GM06990 (cell line): ENCODE measurements at places on chromosomes 1 and 21.
A peak's percentile ranks its signal among the peaks of the same experiment; 100 is the strongest.

GRCh38 chr1:10407201-10407600 lies 8.3 kb downstream of the PGD start:
- no peak for DNase-seq

DNA sequence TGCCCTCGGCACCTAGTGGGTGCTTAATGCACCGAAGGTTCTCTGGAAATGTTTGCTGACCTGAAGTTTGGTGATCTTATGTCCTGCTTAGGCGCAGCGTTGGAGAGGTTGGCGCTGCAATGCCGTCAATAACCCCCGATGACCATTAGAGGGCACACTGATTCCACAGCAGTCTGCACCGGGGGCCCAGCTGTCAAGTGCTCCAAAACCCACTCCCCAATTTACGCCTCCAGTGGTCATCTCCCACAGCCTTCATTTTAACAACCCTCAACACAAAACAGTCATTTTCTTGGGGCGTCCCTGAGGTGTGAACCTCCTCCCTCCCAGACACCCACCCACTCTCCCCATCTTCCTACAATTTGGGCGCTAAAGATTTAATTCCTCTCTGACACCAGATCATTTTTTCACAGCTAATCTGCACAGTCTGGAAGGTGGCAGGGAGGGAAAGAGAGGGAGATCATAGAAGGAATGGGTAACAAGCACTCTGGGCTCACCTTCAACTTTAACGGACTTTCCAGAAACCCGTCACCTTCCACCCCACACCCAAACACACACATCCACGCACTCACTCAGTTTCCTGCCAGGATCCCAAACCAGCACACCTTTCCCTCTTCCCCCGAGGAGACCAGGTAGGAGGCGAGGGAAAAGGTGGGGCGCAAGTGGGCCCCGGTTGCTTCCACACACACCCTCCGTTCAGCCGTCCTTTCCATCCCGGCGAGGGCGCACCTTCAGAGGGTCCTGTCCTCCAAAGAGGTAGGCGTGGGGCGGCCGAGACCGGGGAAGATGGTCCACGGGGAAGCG lies 570 bp upstream of the NPR1 start:
- no peak for DNase-seq

GRCh38 chr21:45998871-45999580 lies 17.5 kb downstream of the COL6A1 start:
- no peak for DNase-seq

DNA sequence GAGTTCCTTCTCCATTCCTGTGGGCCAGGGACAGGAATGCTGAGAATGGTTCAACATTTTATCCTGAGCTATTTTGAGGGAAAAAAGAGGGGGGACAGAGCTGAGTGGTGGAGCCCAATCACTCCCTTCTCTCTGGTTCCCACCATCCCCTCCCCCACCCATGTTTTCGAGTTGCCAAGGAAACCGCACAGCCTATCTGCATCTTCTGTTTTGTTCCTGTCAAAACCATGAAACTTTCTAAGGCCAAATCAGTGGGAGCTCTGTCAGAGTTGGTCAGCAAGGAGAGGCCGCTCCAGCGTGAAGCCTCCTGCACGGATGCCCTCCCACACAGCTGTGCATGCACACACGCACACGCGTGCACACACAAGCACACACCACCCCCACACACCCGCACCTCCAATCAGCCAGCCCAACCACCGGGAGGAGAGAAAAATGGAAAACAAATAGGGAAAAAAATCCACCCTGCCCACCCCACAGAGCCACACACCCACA lies 54.5 kb upstream of the ATP2B4 start:
- DNase-seq: no peak

GRCh38 chr1:3277011-3277471 lies 177.4 kb upstream of the ARHGEF16 start:
- no peak for DNase-seq

DNA sequence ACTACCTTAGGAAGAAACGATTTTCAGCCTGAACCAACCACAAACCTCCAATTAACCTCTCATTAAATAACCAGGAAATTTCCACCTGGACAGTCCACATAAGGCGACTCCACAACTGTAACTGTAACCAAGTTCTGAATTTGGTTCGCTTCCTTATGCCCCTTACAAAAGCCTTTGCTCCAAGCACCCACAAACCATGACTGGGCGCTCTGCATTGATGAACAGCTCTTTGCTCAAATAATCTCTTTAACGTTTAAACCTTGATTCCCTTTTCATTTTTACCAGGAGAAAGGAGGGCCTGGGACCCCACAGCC lies 38.2 kb upstream of the ZNF124 start:
- no peak for DNase-seq

DNA sequence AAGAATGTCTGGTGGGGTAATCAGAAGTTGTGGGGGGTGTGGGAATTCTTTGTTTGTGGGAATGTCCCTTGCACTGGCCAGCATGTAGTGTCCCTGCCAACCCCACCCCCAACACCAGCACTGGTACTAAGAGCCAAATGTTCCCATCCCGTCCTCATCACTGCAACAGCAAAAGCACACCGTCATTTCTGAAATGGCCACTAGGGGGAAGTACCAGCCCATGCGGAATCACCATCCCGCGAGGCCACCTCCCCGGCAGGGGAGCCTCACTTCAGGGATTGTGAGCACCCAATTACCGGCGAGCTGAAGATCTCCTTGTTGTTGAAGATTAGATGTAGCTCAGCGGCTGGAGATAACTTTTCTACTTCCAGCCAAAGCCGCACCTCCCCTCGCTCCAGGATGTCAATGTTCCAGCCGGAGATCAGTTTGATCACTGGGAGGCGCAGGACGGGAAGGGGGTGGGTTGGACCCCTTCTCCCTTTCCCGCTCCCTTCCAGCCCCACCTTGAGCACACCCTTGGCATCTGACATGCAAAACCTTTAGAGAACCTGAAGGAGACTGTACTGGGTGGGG lies 41.0 kb downstream of the MYOM3 start:
- peak; percentile 53 for DNase-seq

DNA sequence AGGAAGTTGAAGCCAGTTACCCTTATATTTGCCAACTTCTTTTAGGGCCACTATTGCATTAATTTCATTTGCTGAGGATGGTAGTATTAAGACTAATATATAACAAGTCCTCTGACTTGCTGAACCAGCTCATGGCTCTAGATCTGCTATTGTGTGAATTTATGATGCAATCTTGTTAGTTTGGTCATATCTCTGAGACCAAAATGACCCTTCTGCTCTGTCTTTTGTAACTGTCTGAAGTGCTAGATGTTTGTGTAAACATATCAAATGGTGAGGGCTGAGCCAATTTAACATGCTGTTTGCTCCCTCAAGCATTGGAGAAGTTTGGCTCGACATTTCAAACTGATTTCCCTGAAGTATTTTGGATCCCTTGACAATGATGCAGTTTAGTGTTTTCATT lies 106.9 kb upstream of the PTGFR start:
- DNase-seq: no peak

- no peak for DNase-seq
Observed at GRCh38 chr1:162365284-162366020, 11.2 kb downstream of the SPATA46 start.

GRCh38 chr1:169070958-169071357 lies 35.5 kb upstream of the ATP1B1 start:
- DNase-seq: no peak

DNA sequence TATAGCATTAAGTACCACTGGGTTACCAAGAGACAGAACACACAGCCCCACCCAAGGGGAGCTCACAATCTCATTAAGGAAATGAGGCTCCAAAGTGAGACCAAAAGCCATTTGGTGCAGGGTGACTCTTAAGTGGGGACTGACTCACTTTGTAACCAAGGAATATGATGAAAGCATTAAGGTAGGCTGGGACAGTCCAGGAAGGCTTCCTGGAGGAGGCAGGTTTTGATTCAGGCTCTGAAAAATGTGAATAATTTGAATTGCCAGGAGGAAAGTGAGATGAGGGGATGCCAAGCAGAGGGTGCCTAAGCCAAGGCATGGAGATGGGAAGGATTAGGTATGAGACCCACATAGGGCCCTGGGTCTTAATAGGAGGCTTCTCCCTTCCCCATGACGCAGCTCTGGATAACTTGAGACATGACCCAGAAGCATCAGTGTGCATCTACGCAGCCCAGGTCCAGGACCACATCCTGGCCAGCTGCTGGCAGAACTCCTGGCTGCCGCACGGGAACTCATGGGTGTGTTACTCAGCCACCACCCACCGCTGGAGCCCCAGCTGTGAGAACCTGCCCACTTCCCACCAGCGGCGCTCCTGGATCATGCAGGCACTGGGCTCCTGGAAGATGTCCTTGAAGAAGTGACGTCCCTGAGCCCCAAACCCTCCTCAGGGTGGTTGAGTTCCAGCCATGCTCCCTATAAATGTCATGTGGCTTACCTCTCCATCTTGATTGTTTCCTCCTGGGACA lies 5.9 kb upstream of the TTC4 start:
- no peak for DNase-seq

DNA sequence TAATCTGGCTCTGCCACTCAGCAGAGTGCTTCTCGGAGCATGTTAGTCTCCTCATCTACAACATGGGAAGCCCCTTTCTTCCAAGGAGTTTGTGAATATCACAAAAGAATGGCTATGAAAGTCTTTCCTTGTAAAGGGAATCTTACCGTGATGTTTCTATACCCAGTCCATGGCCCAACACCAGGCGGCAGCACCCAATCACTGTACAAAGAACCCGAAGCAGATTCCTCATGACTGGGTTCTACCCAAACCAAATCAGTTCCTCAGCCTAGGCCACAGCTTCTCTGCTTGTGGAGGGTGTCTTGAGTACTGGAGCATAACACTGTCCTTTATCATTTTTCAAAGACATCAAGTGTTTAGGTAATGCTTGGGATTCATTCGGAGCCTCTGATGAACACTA lies 16.6 kb upstream of the SLFNL1 start:
- no peak for DNase-seq

GRCh38 chr1:61481315-61481715 lies 243.6 kb downstream of the TM2D1 start:
- DNase-seq: no peak

- no peak for DNase-seq
Observed at GRCh38 chr1:212594640-212595039, 13.9 kb upstream of the ATF3 start.

DNA sequence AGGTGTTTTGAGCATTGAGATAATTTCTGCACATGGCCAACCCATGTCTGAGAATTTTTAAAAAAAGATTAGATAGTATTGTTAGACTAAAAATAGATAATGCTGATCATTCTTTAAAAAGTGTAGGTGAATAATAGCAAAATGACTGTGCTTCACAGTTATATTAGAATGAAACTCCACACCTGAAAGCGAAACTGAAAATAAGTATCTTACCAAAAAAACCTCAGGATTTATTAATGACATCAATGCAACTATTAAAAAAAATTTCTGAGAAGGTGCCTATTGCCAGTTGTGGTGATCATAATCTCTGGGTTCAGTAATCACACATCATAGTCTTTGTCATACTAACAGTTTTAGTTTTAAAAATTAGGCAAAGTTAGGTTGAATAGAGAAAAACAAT lies 36.5 kb downstream of the PLA2G4A start:
- DNase-seq: peak; percentile 69

DNA sequence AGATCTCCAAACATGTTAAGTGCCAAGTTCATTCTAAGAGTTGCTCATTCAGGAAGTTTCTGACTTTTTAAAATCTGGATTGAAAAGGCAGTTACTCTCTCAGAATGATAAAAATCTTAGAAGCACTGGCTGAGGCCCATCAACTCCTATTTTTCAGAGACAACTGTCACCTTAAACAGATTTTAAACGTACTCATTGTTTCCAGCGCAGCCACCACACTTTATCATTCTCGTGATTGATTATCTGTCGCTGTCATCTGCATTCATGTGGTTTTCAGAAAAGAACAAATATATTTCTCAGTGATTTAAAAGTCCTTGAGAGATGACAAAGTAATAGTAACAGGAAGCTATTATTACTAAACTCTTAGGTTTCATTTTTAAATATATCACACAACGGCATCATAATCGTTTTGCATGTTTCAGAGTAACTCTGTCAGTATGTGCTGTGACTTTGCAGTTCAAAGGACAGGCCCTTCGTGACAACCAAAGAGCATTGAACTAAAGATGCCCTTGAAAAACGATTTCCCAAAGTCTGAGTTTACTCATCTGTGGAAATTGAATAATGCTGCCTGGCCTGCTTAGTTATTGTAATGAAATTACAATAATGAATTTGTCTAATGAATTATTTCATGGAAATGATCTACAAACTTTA lies 14.9 kb upstream of the KCNK1 start:
- peak; percentile 78 for DNase-seq

GRCh38 chr1:155761736-155762405 lies 73.0 kb downstream of the DAP3 start:
- DNase-seq: no peak

GRCh38 chr1:185257950-185258208 lies 59.2 kb downstream of the IVNS1ABP start:
- no peak for DNase-seq

- no peak for DNase-seq
Observed at GRCh38 chr1:178489399-178489798, 7.4 kb downstream of the CLEC20A start.

DNA sequence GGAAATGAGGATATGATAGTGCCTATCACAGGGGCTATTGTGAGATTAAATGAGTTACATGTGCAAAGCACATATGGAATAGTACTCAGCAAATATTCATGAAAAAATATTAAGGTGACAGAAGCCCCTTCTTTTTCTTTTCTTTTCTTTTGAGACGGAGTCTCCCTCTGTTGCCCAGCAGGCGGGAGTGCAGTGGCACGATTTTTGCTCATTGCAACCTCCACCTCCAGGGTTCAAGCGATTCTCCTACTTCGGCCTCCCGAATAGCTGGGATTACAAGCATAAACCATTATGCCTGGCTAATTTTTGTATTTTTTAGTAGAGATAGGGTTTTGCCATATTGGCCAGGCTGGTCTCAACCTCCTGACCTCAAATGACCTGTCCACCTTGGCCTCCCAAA lies 139.4 kb downstream of the HIVEP3 start:
- no peak for DNase-seq

GRCh38 chr1:1069056-1069710 lies 4.9 kb downstream of the RNF223 start:
- DNase-seq: peak; percentile 87

GRCh38 chr1:6350416-6351088 lies 43.0 kb downstream of the ACOT7 start:
- DNase-seq: no peak

DNA sequence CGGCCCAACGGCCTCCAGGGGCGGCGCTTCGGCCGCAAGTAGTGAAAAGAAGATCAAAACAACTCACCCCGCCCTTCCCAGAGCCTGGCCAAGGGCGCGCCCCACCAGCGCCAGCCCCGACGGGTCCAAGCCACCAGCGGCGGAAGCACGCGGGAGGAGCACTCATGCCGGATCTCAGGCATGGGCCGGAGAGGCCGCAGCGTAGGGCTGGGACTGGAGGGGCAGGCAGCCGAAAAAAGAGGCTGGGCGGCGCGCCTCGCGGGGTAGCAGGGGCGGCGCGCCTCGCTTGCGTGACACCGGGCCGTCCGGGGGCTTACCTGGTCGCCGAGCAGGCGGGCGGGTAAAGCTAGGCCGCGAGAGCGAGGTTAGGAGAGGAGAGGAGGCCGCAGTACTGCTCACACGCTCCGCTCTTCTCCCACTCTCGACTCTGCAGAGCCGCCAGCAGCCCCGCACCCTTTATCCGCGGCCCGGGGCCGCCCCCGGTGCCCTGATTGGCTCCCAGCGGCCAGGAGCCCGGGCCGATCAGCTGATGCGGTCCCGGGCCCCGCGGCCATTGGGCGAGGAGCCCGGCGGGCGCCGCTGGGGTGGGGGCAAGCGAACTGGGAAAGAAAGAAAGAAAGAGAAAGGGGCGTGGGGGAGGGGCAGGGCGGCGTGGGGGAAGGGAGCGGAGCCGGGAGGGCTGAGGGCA lies at the start of gene GLUL:
GLUL (minus strand) TSS at position 429 of the 688 bp plus-strand sequence. CDS start 3,053 bp downstream, outside the sequence.
- peak; percentile 94 for DNase-seq
